ENCODE measurements at places on chromosomes 6 and 20. TPM values are rescaled to one million over a fixed set of nuclear protein-coding genes. Genes with fewer than 3 reads are reported as not detected.

The PEDS1 gene
- 35.3 TPM for total RNA-seq

The CEP43 gene
- 11.1 TPM for total RNA-seq

The CHRNA4 gene
- total RNA-seq: not detected

The ALDH8A1 gene
- total RNA-seq: 0.46 TPM

The MACROD2 gene
- total RNA-seq: 0.95 TPM
